Osteoblast (primary cell): ENCODE measurements at places on chromosomes 11 and 22. TPM values are rescaled to one million over a fixed set of nuclear protein-coding genes. Genes with fewer than 3 reads are reported as not detected.

DDX25 gene
- under 0.01 TPM in 1 of 2 replicates, not detected in the other for total RNA-seq

EML3 gene
- 26.4 and 29.5 TPM in 2 replicates for total RNA-seq

NRXN2 gene
- total RNA-seq, result 62.5 and 90.1 TPM in 2 replicates

RPLP2 gene
- total RNA-seq, result 227 and 386 TPM in 2 replicates

TMPRSS5 gene
- 0.29 and 0.36 TPM in 2 replicates for total RNA-seq

IGLL1 gene
- not detected in 2 replicates for total RNA-seq

- no peaks in the 10 kb centered on the region for H3K27me3 ChIP-seq
- no peaks in the 10 kb centered on the region for H3K4me1 ChIP-seq
- H3K27ac ChIP-seq, result no peak overlapping the region
- H3K36me3 ChIP-seq, result no peaks in the 10 kb centered on the region
- no peak for DNase-seq
These were observed 21.0 kb downstream of the GUCY1A2 start for GRCh38 chr11:106997227-106997626.

GRCh38 chr11:68763181-68763721, 11.9 kb upstream of the TESMIN start:
- no peak overlapping the region for H3K4me3 ChIP-seq
- H3K27ac ChIP-seq, result no peak overlapping the region
- H3K4me1 ChIP-seq, result no peaks in the 10 kb centered on the region
- peaks cover 43% of the 10 kb centered on the region for H3K36me3 ChIP-seq
- DNase-seq, result no peak

- H3K4me1 ChIP-seq, result peaks cover 25% of the 10 kb centered on the region
- no peaks in the 10 kb centered on the region for H3K27me3 ChIP-seq
- no peaks in the 10 kb centered on the region for H3K36me3 ChIP-seq
- H3K4me3 ChIP-seq, result peak overlapping the region; percentile 25
- peak; percentile 92 for DNase-seq
These were observed 21.4 kb upstream of the EHF start for GRCh38 chr11:34599406-34599945.

DNA sequence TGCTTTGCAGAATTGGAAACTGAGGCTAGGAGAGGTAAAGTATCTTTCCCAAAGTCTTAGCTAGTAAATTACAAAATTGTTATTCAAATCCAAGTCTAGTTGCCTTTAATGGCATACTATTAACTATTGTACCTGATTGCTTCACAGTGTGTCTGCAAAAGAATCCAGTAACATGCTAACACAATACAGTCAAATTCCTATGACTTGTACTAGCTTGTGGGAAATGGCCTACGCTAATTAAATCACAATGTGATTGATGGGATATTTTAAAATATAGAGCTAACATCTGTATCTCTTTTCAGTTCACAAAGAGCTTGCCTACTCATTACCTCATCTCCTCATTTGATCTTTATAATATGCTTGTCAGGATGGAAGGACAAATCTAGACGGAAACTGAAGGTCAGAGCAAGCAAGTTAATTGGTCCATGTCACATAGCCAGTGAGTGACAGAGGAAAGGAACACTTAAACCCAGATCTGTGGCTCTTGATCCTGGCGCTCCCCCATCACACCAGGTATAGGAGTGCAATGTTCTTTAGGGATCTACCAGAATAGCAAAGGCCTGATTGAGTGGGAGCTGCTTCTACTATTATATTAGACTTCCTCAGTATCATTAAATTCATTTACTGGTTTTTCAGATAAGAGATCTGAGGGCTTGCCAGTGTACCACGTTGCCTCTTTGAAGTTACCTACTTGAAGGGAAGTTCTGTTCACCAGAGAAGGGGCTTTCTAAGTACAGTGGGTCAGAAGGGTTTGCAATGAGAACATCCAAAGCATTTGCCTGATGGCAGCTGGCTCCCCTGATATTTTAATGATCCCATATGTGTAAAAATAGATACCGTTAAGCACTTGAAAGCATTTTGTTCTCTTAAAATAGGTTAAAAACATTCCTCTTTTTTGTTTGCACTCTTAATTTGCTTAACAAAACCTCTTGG, 213.6 kb upstream of the SESN3 start:
- H3K4me1 ChIP-seq, result no peaks in the 10 kb centered on the region
- H3K4me3 ChIP-seq, result no peak overlapping the region
- DNase-seq, result no peak
- no peaks in the 10 kb centered on the region for H3K36me3 ChIP-seq
- H3K27me3 ChIP-seq, result no peaks in the 10 kb centered on the region

GRCh38 chr11:116373104-116373944, 399.5 kb downstream of the BUD13 start:
- H3K4me1 ChIP-seq, result no peaks in the 10 kb centered on the region
- H3K27ac ChIP-seq, result no peak overlapping the region
- H3K4me3 ChIP-seq, result no peak overlapping the region
- no peaks in the 10 kb centered on the region for H3K27me3 ChIP-seq
- DNase-seq, result no peak
- H3K36me3 ChIP-seq, result no peaks in the 10 kb centered on the region

DNA sequence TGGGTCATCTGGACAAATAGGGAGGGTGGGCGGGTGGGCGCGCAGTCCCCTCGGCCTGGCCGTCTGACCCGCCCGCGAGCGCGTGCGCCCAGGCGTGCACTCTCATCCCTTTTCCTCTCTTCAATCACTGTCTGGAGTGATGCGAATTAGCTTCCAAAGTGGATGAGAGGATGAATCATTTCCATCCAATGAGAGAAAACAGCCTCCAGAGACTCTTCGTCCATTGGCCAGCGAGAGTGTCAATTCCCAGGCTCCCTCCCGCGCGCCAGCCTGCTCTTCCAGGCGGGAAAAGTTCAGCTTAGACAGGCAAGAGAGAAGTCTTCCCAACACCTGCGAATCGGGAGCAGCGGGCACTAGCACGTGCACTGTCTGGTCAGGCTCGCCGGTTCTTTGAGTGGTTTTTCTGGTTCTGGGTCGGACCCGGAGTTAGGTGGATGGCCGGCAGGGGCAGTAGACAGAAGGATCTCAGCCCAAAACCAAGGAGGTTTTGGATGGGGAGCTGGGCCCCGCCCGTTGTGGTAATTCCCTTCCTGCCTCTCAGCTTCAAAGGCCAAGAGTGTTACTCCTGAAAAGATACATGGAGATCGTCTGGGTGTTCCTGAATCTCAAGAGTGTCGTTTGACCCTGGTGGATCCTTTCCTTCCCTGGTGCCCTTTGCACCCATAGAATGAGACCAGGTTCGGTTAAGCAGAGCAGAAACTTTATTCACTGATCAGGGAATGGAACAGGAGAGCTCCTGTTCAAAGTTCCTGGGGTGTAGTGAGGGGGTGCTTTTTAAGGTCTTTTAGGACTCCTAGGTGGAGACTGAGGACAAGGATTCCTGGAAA, 33.4 kb upstream of the GLYATL1 start:
- no peaks in the 10 kb centered on the region for H3K4me1 ChIP-seq
- no peaks in the 10 kb centered on the region for H3K36me3 ChIP-seq
- H3K4me3 ChIP-seq, result peak overlapping the region; percentile 81
- H3K27me3 ChIP-seq, result no peaks in the 10 kb centered on the region
- peak; percentile 84 for DNase-seq
- peak overlapping the region; percentile 3 for H3K27ac ChIP-seq

DNA sequence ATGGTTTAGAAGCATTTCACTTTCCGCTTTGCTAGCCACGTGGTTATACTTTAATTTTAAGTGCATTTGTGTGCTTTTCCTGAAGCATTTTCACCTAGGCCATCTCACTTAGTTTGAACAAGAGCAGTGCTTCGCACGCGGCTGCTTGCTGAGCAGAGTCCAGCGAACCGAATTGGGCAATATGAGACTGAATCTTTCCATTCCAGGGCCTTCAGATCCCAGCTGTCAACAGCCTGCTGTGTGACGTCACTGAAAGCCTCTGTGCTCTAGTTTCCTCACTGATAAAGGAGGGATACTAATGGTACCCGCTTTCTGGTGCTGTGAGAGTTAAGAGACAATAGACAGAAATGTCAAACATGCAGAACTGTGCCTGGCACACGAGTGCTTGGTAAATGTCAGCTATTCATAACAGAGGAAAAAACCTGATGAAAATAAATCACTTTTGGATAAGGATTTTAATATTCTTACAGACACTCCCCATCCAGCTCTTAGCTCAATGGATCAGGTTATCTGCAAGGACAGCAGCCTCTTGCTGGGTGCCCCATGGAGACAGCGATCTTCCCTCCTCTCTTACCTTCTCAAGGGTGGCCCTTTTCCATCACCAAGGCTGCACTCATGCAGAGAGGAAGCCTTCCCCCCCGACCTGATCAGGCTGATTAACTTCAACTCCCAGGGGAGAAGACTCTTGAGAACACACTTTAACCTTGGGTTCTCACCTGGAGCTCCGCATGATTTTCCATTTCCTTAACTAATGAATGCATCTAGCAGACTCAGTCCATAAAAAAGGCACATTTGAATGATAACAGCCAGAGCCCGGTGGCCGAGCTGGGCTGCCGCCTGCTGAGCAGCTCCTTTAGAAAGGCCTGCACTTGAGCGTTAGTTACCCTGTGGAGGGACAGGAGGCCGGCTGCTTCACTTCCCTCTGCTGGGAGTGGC, 3.5 kb upstream of the GLB1L3 start:
- peaks cover 56% of the 10 kb centered on the region for H3K27me3 ChIP-seq
- H3K27ac ChIP-seq, result no peak overlapping the region
- H3K4me1 ChIP-seq, result no peaks in the 10 kb centered on the region
- H3K36me3 ChIP-seq, result no peaks in the 10 kb centered on the region

DNA sequence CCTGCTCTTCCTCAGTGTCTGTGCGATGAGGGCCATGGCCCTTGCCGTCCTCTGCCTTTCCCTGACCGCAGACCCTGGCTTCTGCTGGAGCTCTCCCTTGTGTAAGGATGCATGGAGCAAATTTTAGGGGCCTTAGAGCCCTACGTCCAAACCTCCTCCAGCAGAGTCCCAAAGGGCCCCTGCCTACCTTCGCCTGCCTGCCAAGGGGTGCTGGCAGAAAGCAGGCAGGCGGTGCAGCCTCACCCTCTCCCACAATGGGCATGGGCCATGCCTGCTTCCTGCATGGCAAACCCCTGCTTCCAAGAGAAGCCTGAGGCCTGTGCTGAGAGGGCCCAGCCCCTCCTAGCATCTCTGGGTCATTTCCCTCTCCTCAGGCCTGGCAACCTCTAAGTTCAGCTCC, 71.3 kb upstream of the FGF3 start:
- H3K36me3 ChIP-seq, result no peaks in the 10 kb centered on the region
- no peaks in the 10 kb centered on the region for H3K4me1 ChIP-seq
- H3K27me3 ChIP-seq, result peaks cover 55% of the 10 kb centered on the region
- no peak overlapping the region for H3K27ac ChIP-seq

GRCh38 chr11:8963569-8964323, 496 bp downstream of the TMEM9B start:
- DNase-seq, result peak; percentile 90
- H3K27me3 ChIP-seq, result no peaks in the 10 kb centered on the region
- no peaks in the 10 kb centered on the region for H3K36me3 ChIP-seq
- peaks cover 28% of the 10 kb centered on the region for H3K4me1 ChIP-seq
- H3K27ac ChIP-seq, result peak overlapping the region; percentile 88

DNA sequence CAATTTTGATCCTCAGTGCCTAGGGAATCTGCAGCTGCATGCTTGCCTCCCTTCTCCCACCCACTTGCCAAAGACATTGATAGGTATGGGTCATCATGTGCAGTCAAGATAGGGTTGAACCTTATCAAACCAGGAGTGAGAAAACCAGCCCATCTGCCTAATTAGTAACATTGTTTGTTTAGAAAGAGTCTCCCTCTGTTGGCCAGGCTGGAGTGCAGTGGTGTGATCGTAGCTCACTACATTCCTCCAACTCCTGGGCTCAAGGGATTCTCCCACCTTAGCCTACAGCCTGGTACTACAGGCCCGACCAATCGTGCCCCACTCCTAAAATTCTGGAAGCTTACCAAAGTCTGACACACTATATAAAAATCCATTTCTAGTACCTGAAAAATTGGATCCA, 4.6 kb downstream of the C11orf71 start:
- H3K27me3 ChIP-seq, result no peaks in the 10 kb centered on the region
- no peaks in the 10 kb centered on the region for H3K36me3 ChIP-seq
- no peak overlapping the region for H3K4me3 ChIP-seq
- no peak overlapping the region for H3K27ac ChIP-seq
- peaks cover 24% of the 10 kb centered on the region for H3K4me1 ChIP-seq
- no peak for DNase-seq

DNA sequence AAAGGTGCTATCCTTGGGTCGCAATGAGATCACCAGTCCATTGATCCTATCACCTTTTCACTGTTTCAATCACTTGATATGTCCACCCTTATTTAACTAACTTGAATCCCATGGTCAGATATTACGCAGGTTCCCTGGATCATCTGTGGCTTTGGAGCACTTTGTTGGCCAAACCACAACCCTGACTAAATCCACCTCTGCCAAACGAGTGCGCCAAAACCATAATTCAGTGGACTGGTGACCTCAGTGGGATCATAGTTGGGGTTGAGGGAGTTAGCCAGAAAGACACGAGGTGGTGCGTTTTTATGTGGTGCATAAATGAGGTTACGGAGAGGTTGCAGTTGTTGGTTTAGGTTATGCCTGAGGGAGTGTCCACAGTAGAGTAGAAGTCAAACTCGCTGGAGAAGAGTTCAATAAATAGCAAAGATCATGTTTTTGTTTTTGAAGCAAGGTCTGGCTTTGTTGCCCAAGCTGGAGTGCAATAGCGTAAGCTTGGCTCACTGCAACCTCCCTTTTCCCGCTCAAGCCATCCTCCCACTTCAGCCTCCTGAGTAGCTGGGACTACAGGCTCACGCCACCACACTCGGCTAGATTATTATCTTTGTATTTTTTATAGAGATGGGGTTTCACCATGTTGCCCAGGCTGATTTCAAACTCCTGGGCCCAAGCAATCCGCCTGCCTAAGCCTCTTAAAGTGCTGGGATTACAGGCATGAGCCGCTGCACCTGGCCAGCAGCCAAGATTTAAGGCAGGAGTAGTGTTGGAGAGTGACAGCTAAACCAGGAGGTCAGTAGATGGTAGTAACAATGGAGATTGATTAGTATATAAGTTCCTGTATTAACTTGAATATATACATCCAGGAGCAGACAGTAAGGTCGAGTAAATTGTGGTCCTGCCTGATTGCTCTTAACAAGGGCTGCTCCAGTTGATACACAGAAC, 4.5 kb downstream of the FOXR1 start:
- peak; percentile 72 for DNase-seq

GRCh38 chr11:131957875-131958274, 587.5 kb downstream of the NTM start:
- no peaks in the 10 kb centered on the region for H3K27me3 ChIP-seq
- no peak overlapping the region for H3K27ac ChIP-seq
- no peak overlapping the region for H3K4me3 ChIP-seq
- H3K4me1 ChIP-seq, result peaks cover 13% of the 10 kb centered on the region
- peaks cover 12% of the 10 kb centered on the region for H3K36me3 ChIP-seq

- H3K4me1 ChIP-seq, result peaks cover under 1% of the 10 kb centered on the region
- no peak overlapping the region for H3K27ac ChIP-seq
- no peaks in the 10 kb centered on the region for H3K36me3 ChIP-seq
- H3K4me3 ChIP-seq, result no peak overlapping the region
- H3K27me3 ChIP-seq, result peaks cover 21% of the 10 kb centered on the region
These were observed 113.7 kb downstream of the FEZ1 start for GRCh38 chr11:125382314-125382791.
